ENCODE measurements at places on chromosomes 3 and 15. TPM values are rescaled to one million over a fixed set of nuclear protein-coding genes. Genes with fewer than 3 reads are reported as not detected.

Gene C3orf22
- not detected for total RNA-seq

Gene KIF23
- 43.4 TPM for total RNA-seq

Gene SCN11A
- not detected for total RNA-seq

Gene ADAMTSL3
- not detected for total RNA-seq

Gene IL17RD
- not detected for total RNA-seq

Gene EFCAB12
- total RNA-seq: 0.55 TPM

Gene KBTBD12
- not detected for total RNA-seq

Gene ESYT3
- 0.22 TPM for total RNA-seq

Gene KLHL40
- total RNA-seq: not detected

Gene CLDN18
- total RNA-seq: not detected

Gene RPL35A
- total RNA-seq: 1,394 TPM

Gene PLA2G4E
- not detected for total RNA-seq

Gene MYZAP
- 0.45 TPM for total RNA-seq

Gene GMPPB
- 48.1 TPM for total RNA-seq

Gene ALS2CL
- 28.9 TPM for total RNA-seq

Gene SCG3
- not detected for total RNA-seq

Gene CDHR4
- total RNA-seq: not detected

Gene MYRIP
- total RNA-seq: not detected

Gene SYNPR
- not detected for total RNA-seq

Gene TM4SF1
- total RNA-seq: not detected

All from activated naive CD4-positive, alpha-beta T cell treated with anti-CD3 and anti-CD28 coated beads, Interleukin-2, amount 10 ng/mL, durations not matched to agents 5 hours and 36 hours (primary cell).